ENCODE measurements at places on chromosomes 4 and X.

- DNase-seq: no peak
Observed at GRCh38 chr4:140893939-140894338, 137.8 kb upstream of the TBC1D9 start.

- DNase-seq: no peak
Observed at GRCh38 chr4:120431180-120431579, 364.5 kb upstream of the MAD2L1 start.

DNA sequence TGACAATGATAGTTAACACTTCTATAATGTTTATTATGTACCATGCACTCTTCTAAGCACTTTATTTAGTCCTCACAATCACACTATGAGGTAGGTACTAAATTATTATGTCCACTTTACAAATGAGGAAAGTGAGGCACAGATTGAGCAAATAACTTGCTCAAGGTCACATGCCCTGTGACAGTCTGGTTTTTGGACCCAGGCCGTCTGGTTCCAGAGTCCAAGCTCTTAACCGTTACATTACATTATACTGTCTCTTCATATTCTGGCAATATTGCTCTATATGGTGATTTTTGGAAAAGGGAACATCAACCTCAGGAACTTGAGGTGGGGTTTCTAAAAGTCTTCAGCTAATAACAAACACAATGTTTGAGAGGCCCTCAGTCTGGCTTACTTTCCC is 12.8 kb downstream of the SYTL4 start:
- no peak for DNase-seq

DNA sequence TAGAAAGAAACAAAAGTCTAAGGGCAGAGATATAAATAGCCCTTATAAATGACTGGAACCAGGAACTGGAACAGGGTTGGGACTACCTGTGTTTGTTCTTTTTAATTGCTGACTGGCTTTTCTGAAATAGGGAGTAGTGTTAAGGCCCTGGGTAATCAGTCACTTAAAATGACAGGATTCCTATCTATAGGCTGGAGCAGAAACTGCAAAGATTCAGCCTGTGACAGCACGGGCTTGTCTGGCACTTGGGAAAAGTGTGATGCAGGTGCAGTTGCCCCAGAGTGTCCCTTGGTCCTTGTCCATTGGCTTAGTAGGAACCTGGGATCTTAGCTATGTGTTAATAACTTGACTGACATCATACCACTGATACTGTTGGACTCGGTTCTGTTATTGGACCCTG is 14.7 kb upstream of the PLAC8 start:
- DNase-seq: no peak

DNA sequence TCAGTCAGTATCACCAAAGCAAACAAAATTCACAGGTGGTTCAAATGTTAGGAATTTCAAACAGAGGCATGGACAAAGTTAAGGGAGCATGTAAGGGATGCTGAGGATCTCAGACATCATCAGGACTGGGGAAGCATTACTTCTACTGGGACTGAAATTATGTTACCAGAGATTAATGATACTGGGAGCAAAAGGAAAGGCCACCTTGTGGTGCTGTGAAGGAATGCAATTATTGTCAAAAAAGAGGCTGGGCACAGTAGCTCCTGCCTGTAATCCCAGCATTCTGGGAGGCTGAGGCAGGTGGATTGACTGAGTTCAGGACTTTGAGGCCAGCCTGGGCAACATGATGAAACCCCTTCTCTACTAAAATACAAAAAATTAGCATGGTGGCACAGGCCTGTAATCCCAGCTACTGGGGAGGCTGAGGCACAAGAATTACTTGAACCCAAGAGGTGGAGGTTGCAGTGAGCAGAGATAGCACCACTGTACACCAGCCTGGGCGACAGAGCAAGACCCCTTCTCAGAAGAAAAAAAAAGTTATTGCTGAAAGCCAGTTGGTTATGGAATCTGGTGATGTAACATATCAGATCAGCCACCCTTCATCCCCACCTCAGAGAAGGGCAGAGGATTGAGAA is 954.3 kb downstream of the PCDH7 start:
- DNase-seq: no peak

GRCh38 chrX:44040406-44040805 is 67.2 kb upstream of the NDP start:
- no peak for DNase-seq

GRCh38 chrX:70998411-70999027 is 67.6 kb upstream of the SLC7A3 start:
- DNase-seq: no peak

- DNase-seq: no peak
Observed at GRCh38 chr4:1451752-1452122, 45.5 kb upstream of the NKX1-1 start.

DNA sequence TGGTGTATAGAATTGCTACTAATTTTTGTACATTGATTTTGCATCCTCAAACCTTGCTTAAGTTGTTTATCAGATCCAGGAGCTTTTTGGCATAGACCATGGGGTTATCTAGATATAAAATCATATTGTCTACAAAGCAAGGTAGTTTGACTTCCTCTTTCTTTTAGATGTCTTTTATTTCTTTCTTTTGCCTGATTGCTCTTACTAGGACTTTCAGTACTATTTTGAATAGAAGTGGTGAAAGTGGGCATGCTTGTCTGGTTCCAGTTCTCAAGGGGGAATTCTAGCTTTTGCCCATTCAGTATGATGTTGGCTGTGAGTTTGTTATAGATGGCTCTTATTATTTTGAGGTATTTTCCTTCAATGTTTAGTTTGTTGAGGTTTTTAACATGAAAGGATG is 187.9 kb upstream of the LCORL start:
- no peak for DNase-seq
